Stimulated activated memory B cell treated with anti-CD40 and anti-IgM and Interleukin-4, amounts not matched to agents 10 μg/mL and 1 μg/mL and 100 μg/mL, for 72 hours (primary cell): ENCODE measurements at places on chromosomes 5 and 9.

DNA sequence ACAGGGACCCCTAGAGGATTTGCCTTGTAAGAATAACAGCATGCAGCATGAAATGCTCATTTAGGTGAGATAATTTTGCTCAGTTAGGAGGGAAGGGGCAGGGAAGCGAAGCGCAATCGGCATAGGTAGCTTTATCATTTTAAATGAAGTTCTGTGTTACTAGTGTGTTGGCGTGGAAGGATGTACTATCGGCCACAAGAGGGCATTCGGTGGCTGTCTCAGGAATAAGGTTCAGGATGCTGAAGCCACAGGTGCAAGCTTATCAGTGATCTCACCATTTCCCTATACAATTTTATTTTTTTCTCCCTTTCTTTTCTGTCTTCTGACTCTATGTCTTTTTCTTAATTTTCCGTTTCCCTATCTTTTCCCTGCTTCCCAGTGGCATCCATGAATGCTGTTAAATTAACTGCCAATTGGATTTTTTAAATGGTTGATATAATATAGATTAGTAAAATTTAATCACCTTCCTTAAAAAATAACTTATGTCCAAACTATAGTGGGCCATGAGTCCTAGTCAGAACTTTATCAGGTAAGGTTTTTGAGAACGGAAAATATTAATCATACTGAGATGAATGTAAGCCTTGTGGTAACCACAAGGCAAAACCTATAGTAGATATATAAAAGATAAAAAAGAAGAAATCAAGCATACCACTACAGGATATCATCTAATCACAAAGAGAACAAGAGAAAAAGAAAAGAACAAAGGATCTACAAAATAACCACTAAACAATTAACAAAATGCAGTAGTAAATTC, 1.2 kb upstream of the INSL6 start:
- ATAC-seq = peak; percentile 73

GRCh38 chr5:110001648-110002047, 311.9 kb downstream of the MAN2A1 start:
- no peak for ATAC-seq

DNA sequence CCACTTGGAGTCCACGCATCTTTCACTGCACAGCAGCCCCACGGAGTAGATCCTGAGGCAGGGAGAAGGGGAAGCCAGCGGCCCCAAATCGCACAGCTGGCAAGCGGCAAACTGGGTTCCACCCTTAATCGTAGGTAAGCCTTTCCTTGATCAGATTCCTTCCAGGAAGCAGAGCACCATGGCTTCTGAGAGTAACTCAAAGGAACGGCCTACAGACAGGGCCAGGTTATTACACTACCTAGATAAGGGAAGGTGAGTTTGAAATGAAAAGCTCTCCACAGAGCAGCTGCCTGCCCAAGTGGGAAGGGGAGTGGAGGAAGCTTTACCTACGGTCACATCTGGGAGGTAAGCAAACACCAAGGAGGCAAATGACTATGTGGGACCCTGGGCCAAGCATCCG, 7.9 kb downstream of the DAP start:
- no peak for ATAC-seq

DNA sequence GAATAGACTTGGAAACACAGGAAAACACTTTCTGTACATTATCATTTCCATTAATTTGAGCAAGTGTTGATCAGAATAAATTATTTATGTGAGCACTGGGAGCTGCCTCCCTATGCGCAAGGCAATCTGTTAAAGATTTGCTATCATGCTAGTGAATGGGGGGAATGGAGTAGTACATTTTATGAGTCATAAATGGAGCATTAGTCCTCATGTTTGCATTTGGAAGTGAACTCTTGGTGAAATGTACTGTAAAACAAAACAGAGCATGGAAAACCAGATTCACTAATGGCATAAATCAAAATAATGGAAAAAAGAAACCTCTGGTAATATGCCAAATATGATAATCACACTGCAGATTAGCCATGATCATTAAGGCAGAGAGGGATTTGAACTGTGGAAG, 40.5 kb upstream of the TMC1 start:
- no peak for ATAC-seq

DNA sequence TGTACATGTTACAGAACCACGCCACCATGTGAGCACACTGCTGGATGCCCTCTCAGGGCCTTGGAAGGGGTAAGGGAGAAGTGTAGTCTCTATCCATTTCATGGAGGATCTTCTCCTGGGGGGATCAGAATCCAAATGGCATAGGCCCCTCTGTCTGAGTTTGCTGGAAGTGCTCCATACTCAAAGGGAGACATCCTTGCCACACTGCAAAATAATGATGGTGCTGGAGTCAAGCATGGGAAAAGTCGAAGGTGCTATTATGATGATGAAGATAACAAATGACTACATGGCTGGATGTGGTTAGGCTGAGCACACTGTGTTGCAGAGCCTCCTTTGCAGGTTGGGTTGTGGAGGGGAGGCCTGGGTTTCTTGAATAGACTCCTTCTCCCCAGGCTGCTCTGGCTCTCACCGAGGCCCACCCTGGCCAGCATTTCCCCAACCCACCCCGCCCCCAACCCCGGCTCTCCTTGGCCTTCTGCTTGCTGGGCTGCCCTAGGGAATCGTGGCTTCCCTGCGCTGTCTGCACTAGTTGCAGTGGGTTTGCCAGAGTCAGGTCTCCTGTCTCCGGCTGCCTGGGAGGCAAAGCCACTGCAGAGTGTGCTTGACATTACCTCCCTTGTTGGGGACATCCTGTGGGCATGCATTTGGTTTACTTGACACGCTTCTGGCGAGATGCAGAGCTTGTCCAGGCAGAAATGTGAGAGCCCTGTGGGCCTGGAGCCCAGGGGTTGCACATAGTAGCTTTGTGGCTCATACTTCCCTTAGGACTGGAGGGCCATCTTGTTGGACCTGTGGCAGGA, 3.0 kb downstream of the MVB12B start:
- no peak for ATAC-seq

GRCh38 chr5:36272136-36272690, 29.5 kb downstream of the RANBP3L start:
- no peak for ATAC-seq

- ATAC-seq = no peak
These were observed 26.0 kb downstream of the EGR1 start for GRCh38 chr5:138491284-138491648.

DNA sequence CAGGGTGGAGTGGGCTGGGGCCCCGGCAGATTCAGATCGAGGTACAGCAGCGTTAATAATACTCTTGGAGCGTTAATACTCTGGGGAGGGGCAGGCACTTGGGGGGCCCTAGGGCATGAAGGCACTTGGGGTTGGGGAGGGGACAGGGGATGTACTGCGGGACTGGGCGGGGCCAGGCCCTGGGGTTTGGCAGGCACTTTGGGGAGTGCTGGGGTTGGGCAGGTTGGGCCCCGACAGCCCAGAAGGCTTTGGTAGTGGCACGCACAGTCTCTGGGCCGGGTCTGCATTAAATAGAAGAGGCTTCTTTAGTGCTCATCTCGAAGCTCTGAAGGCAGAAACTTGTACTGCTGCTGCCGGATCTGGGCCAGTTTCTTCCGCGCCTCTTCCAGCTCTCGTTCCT, 7.8 kb upstream of the TPM2 start:
- ATAC-seq = peak; percentile 42

DNA sequence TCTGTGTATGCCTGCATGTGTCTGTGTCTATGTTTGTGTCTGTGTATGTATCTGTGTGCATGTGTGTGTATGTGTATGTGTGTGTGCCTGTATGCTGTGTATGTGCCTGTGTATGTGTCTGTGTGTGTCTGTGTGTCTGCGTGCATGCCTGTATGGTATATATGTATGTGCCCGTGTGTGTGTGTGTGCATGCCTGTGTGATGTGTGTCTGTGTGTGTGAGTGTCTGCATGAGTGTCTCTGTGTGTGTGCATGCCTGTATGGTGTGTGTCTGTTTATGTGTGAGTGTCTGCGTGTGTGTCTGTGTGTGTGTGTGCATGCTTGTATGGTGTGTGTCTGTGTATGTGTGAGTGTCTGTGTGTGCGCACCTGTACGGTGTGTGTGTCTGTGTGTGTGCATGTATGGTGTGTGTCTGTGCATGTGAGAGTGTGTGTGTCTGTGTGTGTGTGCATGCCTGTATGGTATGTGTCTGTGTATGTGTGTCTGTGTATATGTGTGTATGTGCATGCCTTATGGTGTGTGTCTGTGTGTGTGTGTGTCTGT, 137.1 kb upstream of the IRX2 start:
- no peak for ATAC-seq

DNA sequence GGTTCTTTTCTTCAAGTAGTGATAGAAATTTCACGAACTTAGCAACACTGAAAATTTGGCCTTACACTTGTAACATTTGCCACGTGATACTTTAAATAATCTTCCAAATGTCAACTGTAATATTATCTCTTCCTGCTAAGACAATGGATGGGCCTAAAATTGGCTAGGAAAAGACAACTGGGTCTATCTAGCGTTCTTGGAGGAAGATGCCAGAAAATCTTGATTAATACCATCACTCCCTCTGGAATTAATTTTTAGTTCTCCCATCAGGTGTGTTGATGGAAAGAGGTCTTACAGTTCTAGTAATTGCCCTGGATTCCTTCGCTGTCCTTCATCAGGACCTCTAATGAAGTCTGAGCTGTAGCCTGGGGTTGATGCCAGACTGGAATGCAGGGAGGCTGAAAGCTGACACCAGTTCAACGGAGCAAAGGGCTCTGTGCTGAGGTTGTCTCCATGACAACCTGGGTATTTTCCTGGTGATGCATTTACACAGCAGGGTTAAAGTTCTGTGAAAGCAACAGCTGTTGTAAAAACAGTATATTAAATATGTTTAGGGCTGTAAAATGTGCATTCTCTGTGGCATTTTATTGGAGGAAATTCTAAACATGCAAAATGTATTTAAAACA, 92.3 kb downstream of the GAS1 start:
- ATAC-seq = no peak

- ATAC-seq = no peak
These were observed 99.3 kb downstream of the ACTBL2 start for GRCh38 chr5:57383093-57383861.

DNA sequence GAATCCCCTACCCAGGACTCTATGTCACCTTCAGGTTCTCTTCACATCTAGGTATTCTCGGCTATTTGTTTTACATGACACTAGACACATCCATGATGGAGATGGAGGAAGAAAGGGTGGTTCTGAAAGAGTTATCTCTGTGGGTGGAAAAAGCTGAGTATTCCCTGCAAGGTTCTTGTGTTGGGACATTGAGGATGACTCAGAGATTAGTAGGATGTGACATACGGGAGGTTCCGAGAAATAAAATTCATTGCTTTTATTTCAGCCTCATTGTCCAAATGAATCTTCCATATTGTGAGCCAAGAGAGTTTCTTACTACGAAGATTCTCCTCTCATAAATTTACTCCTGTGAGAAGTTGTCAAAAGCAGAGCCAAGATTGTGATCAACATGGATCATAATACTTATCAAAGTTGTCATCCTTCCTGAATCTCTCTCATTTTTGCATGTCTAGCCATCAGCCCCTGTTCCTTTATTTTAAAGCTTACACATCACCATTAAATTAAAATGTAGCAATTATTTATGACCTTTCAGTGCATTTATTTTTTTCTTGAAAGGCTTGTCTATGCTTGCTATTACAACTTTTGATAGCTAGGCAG, 370.0 kb downstream of the PSAT1 start:
- no peak for ATAC-seq

DNA sequence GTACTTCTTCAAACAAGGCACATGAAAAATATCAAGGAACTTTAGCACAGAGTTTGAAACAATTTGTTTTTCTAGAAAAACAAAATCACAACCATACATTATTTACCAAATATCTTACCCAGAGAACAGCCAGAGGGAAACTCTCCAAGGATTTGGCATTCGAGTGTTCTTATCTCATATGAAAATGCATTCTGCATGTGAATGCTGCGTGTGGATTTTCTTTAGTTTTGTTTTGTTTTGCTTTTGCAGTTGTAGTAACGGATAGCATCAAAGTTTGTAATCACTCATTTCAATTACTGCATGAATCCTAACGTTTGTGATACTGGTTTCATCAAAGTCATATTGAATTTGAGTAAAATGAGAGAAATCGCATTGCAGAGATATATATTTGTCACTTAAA, 28.0 kb downstream of the ADAMTSL1 start:
- ATAC-seq = no peak

GRCh38 chr9:4630836-4631235, 31.3 kb upstream of the PLPP6 start:
- no peak for ATAC-seq

DNA sequence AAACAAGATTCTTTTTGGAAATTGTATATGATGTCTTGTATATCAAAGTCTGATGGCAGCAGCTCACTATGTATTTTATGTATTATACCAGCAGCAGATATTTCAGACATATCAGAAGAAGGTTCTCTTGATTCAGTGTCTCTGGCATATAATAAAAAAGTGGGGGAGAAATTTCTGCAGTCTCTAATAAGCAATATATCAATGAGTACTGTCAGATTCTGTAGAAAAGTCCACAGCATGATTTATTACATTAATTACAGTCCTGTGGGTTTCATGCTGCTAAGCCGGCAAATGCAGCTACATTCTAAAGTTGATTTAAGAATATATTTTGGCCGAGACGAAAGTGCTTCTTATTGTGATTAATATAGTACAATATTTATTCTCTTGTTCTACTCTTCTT, 113.1 kb downstream of the KIAA1958 start:
- no peak for ATAC-seq

GRCh38 chr5:120254385-120254784, 209.7 kb upstream of the PRR16 start:
- ATAC-seq = no peak

DNA sequence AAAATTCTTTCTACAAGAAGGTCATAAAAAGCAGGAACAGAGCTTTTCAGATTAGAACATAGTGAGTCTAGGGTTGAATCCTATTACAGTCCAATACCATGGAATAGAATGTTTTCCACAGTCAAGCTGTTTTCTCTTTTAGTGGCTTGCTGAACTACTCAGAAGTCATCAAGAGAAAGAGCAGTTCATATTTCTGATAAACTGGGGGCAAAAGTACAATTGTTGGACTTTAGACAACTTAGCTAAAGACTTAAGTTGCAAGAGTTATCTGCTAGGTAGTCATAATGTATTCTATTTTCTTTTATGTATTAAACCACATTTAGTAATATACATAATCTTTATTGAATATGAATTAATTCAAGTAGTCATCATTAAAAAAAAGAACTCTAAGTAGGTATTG, 233.1 kb upstream of the GRIA1 start:
- no peak for ATAC-seq

DNA sequence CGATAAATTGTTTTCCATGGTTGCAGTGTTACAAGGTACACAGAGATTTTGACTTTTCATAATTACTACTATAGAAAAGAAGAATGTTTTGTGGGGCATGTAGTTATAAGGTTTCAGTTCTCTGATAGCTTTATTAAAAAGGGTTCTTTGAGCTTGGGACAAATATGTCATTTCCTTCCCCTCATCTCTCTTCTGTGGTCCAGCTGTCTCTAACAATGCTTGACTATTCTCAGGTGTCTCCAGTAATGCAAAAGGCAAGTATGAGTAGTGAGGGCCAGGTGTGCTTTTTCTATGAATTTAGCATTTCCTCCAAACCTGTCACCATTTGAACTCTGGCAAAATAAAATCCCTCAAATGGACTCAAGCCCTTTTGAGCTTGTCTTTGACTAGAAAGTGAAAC, 84.3 kb downstream of the SLF1 start:
- ATAC-seq = peak; percentile 27

GRCh38 chr9:124286292-124286931, 28.7 kb downstream of the NEK6 start:
- ATAC-seq = peak; percentile 85
